ENCODE measurements at places on chromosomes 3 and 15.

- DNase-seq = no peak
These were observed 112.5 kb upstream of the BNIP2 start for GRCh38 chr15:59801649-59802048.

GRCh38 chr3:71563827-71564226, 19.7 kb downstream of the FOXP1 start:
- no peak for DNase-seq

DNA sequence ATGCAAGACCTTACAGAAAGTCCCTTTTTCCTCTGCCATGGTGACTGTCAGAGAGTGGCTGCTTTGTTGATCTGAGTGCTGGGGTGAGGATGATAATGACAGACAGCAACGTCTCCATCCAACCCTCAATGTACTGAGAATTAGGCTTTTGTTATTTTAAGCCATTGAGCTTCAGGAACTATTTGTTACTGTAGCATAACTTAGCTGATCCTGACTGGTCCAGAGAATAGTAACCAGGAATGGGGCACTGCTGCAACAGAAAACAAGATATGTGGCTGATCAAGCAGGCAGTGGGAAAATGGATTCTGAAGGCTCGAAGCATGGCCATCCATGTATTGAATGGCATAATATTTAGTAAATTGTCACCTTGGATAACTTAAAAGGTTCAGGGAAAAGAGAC, 5.2 kb upstream of the KLF13 start:
- no peak for DNase-seq

- DNase-seq = no peak
These were observed 2.9 kb upstream of the TNK2 start for GRCh38 chr3:195911041-195911945.

DNA sequence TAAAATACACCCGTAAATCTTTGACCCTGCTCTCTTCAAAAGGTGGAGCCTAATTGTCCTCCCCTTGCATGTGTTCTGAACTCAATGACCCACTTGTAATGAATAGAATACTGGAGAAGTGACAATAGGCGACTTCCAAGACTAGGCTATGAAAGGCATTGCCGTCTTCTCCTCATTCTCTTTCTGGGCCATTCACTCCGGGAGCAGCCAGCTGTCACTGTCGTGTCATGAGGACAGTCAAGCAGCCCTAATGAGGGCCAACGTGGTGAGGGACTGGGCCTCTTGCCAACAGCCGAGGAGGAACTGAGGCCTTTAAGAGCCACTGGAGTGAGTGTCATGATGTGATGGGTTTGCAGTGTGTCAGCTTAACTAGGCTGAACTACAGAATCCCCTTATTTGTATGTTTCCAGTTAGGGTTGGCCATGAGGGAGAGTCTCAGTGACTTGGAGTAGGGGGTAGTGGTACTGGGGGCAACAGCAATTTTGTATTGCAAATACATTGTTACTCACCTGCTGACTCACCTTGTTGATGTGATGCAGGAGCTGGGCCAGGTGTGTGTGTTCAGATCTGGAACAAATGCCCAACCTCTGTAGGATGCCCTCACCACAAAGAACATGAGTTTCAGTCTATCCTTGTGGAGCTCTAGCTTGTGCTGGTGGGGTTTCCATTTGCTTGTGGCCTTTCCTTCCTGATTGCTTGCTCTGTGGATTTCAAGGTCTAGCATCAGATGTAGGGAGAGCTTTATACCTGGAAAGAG, 188.5 kb upstream of the PROK2 start:
- DNase-seq = no peak

DNA sequence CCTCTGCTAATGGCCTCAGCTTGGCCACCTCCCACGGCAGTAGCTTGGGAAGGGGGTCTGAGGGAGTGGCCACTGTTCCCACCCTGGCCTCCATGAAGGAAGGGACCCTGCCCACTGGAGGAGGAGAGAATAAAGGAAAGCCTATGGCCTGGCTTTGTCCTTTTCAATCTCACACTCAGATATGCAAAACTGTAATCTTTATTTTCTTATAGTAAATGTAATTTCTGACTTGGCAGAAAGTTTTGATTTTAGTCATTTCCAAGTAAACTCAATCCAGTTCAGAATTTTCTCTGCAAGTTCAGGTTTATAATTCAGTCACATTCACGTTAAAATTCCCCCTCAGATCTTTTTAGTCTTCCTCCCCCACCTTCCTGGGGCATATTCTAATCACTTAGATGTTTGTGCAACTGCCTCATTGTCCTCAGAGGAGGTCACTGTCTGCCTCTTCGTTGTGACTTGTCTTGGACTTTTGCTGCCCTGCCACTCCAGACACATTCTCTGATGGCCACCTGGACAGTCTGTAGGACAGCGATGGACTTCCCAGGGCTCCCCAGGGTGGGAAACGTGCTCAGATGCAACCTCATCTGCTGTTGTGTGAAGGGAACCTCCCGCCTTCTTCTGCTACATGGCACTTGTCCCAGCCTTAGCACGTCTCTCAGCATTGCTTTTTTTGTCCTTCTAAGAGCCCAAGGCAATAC, 222.8 kb upstream of the TBL1XR1 start:
- no peak for DNase-seq

- no peak for DNase-seq
These were observed 242.8 kb downstream of the ZNF385D start for GRCh38 chr3:21508246-21508645.

DNA sequence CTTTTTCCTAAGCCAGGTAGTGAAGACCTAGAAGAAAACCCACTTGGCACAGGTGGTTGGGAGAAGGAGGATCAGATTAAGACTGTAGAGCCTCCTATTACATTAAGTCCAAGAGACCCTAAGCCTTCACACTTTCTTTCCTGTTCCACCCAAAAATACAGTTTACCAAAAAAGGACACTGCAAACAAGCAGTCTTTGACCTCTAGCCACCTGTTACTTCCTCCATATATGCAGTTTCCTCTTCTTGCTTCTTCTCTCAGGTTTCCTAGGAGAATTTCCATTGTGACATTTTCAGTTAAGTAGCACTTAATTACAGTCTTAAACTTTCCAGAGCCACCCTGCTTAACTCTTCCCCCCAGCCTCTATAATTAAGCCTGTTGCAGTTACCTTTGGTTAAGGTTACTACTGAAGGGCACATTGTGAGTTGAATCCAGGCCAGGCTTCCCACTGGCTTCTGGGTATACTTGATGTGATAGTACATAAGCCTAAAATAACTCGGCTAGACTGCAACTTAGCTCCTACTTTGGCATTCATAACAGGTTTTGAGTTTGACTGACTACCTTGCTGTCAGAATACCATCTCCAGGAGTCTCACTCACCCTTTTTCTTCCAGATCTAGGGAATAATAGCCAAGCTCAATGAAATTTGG, 114.2 kb upstream of the UMPS start:
- DNase-seq = no peak

GRCh38 chr3:128492671-128493569, at the start of gene GATA2:
Gene GATA2, minus strand, starts transcription at chr3:128493201. Its CDS starts 6,170 bp downstream, at chr3:128487031.
- DNase-seq = no peak

GRCh38 chr15:80440024-80440423, 35.8 kb downstream of the ARNT2 start:
- DNase-seq = no peak

GRCh38 chr3:38597502-38598060, 51.9 kb downstream of the SCN5A start:
- no peak for DNase-seq

- no peak for DNase-seq
These were observed 702.9 kb upstream of the NAALADL2 start for GRCh38 chr3:174156200-174156599.

DNA sequence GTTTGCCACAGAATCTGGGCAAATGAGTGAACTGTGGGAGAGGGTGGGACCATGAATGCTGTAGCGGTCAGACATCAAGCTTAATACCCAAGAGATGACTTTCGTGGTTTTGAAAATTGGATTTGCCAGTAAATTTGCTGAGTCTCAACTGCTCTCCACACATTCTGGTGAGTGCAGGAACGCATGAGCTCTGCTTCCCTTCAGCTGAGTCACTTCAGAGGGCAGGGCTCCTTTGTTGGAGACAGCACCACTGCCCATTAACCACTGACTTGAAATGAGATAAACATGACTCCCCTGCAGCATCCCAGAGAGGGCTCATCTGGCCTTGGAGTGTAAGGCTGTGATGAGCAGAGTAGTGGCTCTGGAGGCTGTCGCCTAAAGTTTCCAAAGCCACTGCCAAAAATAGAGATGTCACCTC, 22.6 kb downstream of the RARRES1 start:
- no peak for DNase-seq

DNA sequence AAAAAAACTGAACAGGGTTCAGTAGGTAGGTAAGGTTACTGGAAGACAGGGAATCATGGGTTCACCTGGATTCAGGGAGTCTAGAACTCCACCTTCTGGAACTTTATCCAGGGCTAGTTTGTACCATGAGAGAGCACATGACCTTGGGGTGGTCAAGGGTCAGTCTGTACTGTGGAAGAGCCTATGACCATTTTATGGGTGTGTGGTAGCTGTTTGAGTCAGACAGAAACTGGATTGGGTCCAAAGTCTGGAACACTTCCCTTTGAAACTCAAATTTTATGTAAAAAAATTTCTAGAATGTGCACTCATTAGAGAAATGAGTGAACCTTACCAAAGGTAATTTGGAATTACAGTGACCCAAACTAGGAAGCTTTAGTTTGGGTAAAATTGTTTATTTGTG, 486.0 kb upstream of the AGTR1 start:
- no peak for DNase-seq

DNA sequence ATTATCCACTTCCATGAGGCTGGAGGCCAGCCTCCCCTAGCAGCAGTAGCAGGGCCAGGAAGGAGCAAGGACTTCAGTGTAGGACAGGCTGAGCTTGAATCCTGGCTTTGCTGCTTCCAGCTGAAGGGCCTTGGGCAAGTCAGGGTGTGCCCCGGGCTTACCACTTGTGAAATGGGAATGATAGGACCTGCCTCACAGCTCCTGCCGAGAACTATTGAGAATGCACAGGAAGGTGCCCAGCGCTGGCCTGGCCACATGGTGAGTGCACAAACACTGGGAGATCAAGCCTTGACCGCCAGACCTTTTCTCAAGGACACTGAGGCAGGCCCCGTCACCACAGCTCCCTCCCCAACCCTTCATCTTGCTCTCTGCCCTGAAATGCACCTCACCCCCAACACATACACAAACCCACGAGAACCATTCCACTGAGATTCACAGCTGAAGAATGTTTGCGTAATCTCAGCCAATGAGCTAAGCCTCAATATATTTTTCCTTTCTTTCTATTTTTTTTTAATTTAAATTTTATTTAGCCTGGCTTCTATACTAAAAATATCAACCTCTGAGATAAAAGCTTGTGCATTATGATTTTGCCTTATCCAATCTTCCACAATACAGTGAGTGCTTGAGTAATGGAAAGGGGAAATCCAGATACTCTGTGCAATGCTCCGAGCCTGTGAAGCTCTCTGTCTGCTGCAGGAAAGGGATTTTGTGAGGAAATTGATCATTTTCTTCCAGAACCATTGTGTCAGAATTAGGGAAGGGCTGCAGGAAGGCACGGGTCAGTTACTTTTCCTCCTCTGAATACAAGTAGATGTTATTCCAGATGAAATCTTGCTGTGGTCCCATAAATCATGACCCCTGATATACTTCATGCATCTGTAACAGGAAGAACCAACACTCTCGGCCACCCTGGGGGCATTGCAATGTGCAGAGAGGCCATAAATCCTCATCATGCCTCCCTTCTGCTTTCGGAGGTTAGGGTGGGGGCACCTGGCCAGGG, 193.9 kb downstream of the TLE3 start:
- DNase-seq = no peak

GRCh38 chr15:56886363-56886931, 32.0 kb upstream of the TCF12 start:
- DNase-seq = no peak

GRCh38 chr15:63408524-63408923, 26.9 kb upstream of the CA12 start:
- no peak for DNase-seq

DNA sequence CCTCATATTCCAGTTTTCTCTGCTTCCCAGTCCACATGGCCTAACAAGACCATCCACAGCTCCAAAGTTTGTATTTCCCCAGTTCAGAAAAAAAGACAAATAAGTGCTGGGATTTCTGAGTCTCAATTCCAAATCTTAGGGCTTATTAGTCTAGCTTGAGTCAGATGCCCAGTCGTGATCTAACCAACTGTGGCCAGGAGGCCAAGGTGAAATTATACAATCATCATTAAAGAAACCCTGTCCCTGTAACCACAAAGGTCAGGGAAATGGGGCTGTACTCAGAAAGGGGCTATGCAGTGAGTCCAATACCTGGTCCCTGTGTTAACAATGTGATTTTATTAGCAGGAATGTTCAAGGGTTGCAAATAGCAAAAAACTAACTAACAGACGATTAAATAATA, 40.5 kb upstream of the MITF start:
- no peak for DNase-seq

- DNase-seq = no peak
These were observed 531.9 kb downstream of the AGBL1 start for GRCh38 chr15:86611417-86612040.
